ENCODE measurements at places on chromosomes 5 and 9.

DNA sequence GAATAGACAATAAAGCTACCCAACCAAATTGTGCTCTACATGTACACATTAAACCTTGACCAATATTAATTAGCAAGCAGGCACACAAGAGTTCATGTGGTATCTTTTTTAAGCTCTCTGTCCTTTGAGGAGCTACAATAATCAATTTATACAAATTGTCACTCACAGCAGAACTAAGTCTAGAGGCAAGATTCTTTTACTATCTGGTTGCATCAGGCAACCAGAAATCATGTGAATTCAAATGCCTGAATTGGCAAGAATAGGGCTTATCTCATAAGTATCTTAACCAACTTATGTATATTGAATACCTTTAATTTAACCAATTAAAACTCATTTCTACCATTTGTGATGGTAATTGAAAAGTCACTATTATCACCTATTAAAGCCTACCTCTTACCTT lies 145.5 kb upstream of the HAPLN1 start:
- no peak for DNase-seq

GRCh38 chr9:131204285-131204684 lies 72.0 kb downstream of the FAM78A start:
- no peak for DNase-seq

- DNase-seq, result no peak
These were observed 206.1 kb downstream of the CHSY3 start for GRCh38 chr5:130110328-130110727.

GRCh38 chr5:93705896-93706295 lies 35.5 kb downstream of the POU5F2 start:
- DNase-seq, result no peak

- DNase-seq, result peak; percentile 91
These were observed 22.3 kb upstream of the HMCN2 start for GRCh38 chr9:130243015-130243881.

GRCh38 chr9:13590996-13591395 lies 311.5 kb upstream of the MPDZ start:
- no peak for DNase-seq

GRCh38 chr5:108727651-108728565 lies 19.8 kb upstream of the FER start:
- DNase-seq, result peak; percentile 67

DNA sequence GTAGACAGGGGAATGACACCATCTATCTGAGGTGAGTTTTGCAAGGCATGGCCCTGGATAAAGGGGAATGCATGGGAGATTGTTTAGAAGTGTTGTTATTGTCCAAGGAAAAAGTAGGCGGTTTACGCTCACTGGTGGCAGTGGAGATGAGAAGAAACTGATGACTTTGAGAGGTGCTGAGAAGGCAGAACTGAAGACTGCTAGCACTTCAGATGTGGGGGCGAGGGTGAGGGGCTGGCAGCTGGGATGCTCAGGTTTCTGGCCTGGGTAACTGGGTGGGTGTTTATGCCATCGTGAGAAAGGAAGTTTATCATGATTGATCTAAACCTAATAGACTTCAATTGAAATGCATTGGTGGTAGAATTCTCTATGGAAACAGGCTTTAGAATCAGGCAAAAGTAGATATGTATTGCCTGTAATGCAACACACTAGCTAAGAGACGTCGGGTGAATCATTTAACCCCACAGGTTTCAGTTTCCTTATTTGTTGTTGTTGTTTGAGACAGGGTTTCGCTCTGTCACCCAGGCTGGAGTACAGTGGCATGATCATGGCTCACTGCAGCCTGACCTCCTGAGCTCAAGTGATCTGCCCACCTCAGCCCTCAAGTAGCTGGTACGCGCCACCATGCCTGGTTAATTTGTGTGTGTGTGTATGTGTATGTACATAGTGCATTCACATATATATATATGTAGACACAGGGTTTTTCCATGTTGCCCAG lies 123.5 kb downstream of the SLC24A2 start:
- no peak for DNase-seq

DNA sequence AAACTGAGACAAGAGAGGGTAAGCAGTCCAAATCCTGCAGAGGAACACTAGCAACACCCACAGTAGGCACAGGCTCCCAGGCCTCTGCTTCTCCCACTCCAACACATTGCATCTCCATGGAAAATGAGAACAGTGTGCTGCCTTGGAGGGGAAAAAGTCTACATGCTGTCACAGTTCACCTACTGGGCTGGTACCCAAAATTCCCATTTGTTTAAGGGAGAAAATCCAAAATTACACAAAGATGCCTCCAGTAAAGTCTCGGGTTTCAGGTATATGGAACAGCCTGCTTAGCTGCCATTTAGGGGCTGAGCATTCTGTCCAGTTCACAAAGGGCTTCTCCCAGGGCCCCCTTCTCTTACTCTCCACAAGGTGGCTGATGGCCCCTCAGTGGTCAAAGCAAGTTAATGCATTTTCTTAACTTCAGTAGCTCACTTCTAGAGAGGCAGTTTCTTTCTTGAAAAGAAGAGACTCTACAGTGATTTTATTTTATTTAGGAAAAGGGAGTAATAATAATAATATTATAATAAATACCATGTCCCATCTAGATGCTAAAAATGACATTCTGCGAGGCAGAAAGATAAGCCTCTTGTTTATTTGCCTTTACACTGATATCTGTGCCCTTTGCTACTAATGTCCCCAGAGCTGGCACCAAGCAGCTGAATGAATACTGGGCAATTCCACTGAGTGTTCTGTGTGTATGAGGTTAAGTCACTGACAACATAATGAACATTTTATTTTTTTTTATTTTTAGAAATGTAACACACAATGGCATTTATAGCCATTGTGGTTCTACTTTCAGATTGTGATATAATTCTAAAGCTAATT lies 89.4 kb downstream of the RGS7BP start:
- no peak for DNase-seq

DNA sequence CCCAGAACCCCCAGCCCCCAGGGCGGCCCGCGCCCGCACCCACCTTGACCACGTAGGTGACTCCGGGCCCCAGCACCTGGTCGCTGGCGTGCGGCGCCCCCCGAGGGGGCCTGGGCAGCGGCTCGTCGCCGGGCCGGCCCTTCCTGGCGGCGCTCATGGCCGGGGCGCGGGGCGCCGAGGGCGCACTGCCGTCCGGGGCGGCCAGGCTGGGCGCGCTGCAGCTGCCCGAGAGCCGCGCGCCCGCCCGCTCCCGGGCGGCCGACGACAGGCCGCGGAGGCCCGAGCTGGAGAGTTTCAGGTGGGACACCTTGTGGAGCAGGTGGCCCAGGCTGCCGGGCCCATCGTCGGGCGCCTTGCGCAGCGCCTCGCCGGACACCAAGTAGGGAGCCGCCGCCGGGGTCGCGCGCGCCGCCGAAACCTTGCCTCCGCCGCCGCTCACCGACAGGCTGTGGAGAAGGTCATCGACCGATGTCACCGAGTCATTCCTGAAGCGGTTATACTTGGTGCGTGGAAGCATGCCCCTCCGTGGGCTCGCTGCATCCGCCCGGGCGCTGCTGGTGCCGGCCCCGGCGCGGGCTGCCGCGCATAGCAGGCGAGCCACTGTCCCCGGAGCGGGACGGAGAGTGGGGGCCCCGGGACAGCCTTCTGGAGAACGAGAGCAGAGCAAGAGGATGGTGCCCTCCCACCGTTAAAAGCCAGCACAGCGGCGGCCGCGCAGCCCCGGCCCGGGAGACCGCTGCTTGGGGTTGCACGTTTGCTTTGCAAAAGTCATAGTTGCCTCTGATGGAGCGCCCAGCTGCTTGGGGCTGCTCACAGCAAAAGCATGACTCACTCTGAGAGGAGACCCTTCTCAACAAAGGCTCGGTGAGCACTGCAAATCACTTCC lies at the start of gene SHC3:
TSS of gene SHC3 (minus strand) at position 875 of the 886 bp plus-strand sequence. CDS start at position 517, 358 bp downstream.
- peak; percentile 37 for DNase-seq
